ENCODE measurements at places on chromosomes 6 and 20.

DNA sequence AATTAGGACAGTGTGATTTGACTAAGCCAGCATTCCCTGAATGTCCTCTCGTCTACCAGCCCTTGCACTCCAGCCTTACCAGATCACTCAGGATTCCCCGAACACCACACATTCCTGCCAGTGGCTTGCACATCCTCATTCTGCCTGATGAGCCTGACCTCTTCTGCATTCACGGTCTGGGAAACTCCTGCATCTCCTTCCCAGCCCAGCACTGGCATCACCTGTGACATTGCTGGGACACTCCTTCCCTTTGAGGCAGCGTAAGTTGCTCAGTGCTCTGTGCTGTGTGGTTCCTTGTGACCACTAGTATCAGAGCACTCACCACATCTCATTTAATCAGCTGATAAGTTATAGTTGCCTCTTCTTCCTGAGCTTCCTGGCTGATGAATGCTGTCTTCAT is 17.3 kb downstream of the NCOA7 start:
- DNase-seq = no peak

- DNase-seq = no peak
These were observed at the start of gene GNMT for GRCh38 chr6:42960243-42961019. Gene GNMT, plus strand, starts transcription at chr6:42960754. Its CDS starts 14 bp downstream, at chr6:42960768.

- DNase-seq = no peak
These were observed 5.3 kb upstream of the SCUBE3 start for GRCh38 chr6:35208419-35208818.

GRCh38 chr6:89172131-89172530 is 26.3 kb downstream of the PM20D2 start:
- DNase-seq = no peak

DNA sequence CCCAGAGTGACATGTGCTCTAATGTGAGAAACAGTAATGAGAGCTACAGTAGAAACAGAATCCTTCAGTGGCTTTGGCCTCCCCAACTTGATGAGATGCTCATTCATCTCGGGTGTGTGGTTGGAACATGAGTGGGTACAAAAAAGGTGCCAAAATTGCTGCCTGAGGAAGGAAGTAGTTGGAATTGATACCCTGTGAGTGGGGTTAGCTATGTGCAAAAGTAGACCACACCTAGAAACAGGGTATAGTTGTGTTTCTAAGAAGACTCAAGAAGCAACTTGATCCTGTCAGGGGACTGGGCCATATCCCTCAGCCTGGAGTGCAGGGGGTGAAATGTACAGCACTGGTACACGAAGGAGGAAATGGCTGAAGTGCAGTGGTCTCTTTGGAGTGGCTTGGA is 206.4 kb upstream of the SUPT3H start:
- DNase-seq = no peak

GRCh38 chr6:113486199-113486598 is 370.9 kb upstream of the MARCKS start:
- DNase-seq = no peak

- DNase-seq = no peak
These were observed 285.1 kb downstream of the CENPW start for GRCh38 chr6:126625019-126625418.

DNA sequence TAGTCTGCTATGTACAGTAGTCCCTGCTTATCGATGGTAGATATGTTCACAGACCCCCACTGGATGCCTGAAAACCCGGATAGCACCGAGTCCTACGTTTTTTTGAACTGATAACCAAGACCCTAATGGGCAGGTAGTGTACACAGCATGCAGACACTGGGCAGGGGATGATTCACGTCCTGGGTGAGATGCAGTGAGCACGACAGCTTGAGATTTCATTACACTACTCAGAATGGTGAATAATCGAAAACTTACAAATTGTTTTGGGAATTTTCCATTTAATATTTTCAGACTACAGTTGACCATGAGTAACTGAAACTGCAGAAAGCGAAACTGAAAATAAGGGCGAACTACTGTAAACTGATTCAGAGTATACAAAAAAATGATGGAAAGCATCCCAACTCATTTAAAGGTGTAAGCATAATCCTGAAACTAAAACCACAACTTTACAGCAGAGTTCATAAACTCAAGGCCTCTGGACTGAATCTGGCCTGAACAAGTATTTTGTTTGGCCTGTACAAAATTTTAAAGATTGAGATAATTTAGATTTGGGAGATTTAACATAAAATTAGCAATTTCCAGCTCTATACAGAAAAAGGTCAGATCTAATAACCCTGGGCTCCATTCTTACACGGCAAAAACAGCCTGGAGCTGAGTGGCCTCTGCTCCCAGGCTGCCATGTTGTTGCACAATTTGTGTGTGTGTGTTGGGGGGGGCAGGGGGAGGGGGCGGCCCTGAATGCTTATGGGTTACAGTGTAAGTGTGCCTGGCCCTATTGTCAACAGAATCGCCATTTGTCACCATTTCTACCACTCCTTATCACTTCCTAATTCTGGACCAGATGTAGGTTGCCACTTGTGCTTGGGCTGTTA is 34.9 kb downstream of the RNF24 start:
- peak; percentile 28 for DNase-seq

DNA sequence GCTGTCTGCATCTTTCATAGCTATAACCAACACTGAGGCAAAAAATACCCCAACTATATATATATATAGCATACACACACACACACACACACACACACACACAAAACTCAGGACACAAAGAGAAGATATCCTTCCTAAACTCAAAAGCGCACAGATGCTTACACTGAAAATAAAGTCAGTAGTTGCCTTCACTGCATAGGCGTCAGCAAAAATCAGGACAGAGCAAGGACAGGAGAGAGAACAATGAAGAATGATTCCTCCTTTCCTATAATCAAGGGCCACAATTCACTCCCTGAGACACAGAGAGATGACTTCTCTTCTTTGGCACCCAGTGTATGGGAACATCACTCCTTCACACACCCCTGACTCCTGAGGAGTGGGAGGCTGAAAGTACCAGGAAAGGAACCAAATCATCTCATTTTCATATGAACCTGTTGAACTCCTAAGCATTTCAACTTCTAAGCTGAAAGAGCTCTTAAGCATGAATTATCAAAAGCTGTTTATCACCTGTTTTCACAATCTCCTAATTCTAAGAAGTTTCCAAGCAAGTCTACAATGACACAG is 141.4 kb downstream of the HIVEP2 start:
- no peak for DNase-seq

- no peak for DNase-seq
These were observed 147.6 kb upstream of the FAM83B start for GRCh38 chr6:54698974-54699373.

GRCh38 chr20:33387177-33387576 is 14.1 kb downstream of the CDK5RAP1 start:
- no peak for DNase-seq

DNA sequence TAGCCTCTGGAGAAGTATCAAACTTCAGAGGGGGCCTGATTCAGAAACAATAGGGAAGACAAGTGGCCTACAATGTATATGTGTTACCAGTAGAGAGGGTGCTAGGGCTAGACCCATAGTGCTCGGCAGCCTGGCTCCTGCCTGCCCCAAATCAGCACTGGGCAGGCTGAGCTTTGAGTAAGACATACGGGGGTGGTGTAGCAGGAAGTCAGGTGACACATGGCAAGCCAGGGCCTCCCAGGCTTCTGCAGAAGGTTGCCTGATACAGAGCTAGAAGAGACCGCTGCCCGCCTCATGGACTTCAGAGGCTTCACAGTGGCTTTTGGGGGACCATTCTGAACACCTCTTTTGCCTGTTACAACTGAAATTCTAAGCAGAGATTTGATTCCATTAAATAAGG is 43.4 kb downstream of the RALY start:
- no peak for DNase-seq

- no peak for DNase-seq
These were observed 67.7 kb downstream of the SLC16A10 start for GRCh38 chr6:111154981-111155380.

DNA sequence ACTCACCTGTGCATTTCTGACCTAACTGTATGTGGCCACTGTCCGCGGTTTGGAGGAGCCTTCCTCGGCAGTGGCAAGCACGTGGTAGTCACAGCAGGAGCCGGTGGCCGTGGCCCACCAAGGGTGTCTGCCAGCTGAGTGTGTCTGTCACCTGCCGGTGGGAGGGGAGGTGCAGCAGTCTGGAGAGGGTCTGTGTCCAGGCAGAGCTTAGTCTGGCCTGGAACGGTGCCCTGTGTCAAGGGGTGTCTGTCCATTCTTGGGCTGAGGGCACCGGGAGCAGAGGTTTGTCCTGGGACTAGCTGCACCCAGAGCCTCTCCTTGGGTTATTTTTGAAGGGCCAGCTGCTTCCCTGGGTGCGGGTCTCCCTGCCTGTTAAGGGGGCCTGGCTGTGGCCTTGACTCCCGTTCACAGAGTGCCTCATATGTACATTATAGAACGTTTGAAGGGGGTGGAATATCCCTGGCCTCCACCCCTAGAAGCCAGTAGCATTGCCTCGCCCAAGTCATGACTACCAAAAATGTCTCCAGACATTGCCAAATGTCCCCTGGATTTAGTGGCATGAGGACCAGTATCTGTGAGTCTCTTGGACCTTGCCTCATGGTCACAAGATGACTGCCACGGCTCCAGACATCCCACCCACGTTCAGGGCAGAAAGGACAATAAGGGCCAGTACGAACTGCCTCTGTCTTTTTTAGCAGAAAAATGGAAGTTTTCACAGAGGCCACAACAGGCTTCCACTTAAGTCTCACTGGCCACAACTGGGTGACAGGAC is 5.2 kb downstream of the RBM38 start:
- DNase-seq = no peak

GRCh38 chr6:113464536-113464935 is 392.6 kb upstream of the MARCKS start:
- no peak for DNase-seq

GRCh38 chr6:34090529-34090928 is 55.4 kb downstream of the GRM4 start:
- DNase-seq = no peak

DNA sequence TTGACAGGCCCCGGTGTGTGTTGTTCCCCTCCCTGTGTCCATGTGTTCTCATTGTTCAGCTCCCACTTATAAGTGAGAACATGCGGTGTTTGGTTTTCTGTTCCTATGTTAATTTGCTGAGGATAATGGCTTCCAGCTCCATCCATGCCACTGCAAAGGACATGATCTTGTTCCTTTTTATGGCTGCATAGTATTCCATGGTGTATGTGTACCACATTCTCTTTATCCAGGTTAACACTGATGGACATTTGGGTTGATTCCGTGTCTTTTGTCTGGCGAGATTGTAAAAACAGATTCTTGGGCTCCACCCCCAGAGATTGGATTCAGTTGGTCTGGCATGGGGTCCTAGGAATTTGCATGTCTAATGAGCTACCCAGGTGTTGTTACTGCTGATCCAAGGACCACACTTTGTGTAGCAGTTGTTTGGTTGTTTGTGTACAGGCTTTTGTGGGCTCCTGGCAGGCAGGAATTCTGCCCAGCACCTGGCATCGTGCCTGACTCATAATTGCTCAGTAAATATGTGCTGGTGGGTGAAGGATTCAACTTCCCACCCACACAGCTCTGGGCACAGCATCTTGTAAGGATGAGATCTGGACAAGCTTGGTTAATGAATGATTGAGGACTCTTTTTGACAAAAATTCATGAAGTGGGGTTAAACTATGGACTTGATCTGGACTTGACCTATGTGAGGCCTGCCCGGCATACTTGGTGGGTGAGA is 5.2 kb downstream of the TOX2 start:
- DNase-seq = no peak

GRCh38 chr6:156809034-156809433 is 31.9 kb downstream of the ARID1B start:
- peak; percentile 82 for DNase-seq

- DNase-seq = no peak
These were observed 90.5 kb upstream of the TBX18 start for GRCh38 chr6:84854811-84855400.

GRCh38 chr20:53865901-53866793 is 204.2 kb downstream of the BCAS1 start:
- DNase-seq = no peak

GRCh38 chr6:151276112-151276740 is 36.5 kb downstream of the AKAP12 start:
- DNase-seq = no peak

DNA sequence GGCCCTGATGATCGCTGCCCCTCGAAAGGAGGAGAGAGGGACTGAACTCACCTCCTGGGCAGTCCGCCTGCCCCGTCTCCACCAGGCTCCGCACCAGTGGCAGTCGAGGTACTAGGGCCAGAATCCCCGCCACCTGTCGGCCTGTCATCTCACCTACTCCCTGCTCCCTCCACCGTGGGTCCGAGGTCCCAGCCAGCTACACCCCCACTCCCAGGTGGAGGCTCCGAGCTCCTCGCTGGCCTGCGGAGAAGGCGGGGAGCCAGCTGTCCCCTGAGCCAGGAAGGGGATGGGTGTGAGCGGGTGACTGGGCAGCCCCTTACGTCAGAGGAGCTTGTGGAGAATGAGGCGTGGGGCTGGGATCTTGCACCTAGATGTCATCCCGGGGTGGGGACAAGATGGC is 1066.5 kb upstream of the MANEA start:
- no peak for DNase-seq

DNA sequence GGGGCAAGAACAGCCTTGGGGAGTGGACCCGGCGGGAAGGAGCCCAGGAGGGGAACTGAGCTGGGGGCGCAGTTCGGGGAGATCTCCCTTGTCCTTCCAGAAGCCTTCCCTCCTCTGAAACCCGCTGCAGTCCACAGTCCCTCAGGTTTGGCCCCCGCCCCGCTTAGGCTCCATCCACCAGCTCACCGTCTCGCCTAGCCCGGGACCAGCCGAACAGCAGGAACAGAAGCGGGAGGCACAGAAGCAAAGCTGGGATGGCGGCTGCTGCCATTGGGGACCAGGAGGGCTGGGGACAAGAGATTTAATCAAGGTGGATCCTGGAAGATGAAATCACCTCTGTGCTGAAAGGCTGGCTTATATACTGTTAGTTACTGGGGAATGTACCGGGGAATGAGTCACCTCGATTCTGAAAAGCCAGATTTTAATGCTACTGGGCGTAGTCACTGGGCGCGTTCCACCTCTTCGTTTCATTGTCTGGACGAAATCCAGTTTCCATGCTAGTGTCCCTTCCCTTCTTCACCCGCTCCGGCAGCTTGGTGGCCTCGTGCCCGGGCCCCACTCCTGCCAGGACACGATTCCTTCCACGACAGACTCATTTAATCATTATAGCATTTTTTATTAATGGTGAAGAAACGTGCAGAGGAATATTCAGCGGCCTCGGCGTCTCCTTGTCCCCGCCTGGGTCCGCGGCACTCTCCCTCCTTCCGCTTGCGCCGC is at the start of gene RAET1L:
Gene RAET1L (minus strand): TSS at position 332 of the 717 bp plus-strand sequence. CDS start 61 bp downstream, at position 271.
- peak; percentile 41 for DNase-seq

- DNase-seq = peak; percentile 80
These were observed 9.5 kb downstream of the C20orf202 start for GRCh38 chr20:1212607-1213396.

DNA sequence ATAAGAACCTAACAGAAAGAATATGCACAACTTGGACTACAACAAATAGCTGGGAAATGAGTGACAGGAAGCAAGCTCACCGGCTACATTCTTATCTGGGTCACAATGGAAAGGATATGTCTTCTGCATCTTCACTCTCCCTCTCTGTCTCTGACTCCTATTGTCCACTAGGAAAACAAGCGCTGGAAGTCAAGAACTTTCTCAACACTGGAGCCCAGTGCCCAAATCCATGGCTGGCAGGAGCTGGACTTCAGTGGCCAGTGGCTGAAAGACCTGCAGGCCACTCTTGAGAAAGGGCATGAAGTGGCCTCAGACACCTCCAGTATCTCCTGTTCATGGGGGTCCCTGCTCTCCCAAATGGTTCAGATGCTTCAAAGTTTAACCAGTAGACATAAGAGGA is 62.0 kb downstream of the FAM50B start:
- no peak for DNase-seq

All from COLO829 (cell line).